Activated CD4-positive, alpha-beta T cell treated with anti-CD3 and anti-CD28 coated beads, Interleukin-10, Interleukin-2, amounts not matched to agents 100 ng/mL and 50 ng/mL, durations not matched to agents 16 hours and 8 hours (primary cell): ENCODE measurements at places on chromosomes 2 and 18.

DNA sequence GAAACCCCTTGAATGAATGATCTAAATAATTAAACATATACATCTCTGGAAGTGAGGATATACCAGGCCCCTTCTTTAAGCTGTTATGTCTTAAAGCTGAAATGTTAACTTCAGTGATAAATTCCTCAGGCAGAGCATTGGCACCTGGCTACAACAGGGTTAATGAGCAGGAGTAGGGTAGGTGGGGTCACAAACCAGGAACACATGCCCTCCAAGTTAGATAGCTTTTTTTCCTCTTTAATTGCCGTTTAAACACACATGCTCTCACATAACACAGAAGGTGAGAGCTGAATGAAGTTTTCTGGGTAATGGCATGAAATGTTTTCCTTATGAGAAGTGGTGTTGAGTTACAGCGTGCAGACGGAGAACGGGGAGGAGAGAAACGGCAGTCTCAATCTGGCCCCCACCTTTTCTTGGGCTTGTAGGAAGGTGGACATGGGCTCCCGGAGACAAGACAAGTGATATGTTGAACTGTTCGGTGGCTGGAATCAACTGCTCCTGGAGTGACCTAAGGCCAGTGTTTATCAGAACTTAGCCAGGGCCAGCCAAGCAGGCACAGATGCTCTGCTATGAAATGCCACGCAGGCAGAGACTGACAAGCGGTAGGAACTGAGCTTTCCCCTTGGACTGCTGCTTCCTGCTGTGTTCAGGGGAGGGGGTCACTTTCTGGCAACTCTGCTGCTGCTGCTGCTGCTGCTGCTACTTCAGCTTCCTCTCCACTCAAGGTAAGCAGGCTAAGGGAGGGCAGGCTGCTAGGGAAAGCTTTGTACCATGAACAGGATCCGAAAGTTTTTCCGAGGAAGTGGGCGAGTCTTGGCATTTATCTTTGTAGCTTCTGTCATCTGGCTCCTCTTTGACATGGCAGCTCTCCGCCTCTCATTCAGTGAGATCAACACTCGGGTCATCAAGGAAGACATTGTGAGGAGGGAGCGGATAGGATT is at the start of gene GALNT5:
Gene GALNT5, plus strand, starts transcription at position 394 of the 941 bp plus-strand sequence. Its CDS starts 378 bp downstream, at position 772.
- no peak for DNase-seq

DNA sequence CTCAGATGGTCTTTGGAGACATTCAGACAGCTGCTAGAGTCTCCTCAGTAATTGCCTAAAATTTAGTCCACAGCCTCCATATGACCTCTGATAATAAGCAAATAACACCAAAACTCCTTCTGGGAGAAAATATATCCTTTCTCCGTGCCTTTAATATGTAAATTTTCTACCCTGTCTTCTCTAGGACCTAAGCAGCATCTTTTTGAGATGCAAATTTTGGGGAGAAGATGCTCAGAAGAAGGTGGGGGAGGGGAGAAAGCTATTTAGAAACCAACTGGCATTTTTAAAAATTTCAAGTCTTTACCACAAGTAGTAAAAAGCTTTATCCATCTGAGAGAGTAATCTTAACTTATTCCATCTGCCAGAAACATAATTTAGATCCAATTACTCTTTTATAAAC is 120.4 kb upstream of the MSH6 start:
- no peak for DNase-seq

DNA sequence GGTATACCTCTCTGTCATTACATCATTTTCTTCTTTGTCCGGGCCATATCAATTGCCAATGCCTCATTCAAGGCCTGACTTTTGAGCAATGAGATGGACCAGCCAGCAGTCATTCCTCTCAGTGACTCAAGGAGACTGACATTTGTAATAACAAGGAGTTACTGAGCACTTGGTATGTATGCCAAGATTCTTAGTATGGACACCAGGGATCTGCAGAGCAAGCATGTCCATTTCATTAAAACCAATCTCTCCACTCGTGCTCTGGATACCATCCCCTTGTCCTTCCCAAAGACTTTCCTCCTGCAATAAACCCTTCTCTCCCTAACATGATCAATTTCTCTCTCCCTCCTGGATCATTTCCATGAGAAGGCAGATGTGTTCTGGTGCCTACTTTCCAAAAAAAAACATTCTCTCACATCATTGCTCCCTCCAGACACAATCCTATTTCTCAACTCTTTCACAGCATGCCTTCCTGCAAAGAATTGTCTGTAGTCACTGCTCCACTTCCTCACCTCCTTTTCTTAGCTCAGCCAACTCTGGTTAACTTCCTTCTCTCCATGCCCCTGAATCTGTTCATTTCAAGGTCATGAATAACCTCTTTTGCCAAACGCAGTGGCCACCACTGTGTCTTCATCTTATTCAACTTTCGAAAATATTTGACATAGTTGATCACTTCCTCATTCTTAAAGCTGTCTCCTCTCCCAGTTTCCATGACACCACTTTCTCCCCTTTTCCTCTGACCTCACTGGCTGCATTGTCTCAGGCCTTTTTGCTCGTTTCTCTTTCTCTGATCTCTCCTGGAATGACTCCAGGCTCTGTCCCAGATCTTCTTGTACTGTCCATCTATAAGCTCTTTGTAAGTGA is 102.8 kb upstream of the CYP1B1 start:
- no peak for DNase-seq

DNA sequence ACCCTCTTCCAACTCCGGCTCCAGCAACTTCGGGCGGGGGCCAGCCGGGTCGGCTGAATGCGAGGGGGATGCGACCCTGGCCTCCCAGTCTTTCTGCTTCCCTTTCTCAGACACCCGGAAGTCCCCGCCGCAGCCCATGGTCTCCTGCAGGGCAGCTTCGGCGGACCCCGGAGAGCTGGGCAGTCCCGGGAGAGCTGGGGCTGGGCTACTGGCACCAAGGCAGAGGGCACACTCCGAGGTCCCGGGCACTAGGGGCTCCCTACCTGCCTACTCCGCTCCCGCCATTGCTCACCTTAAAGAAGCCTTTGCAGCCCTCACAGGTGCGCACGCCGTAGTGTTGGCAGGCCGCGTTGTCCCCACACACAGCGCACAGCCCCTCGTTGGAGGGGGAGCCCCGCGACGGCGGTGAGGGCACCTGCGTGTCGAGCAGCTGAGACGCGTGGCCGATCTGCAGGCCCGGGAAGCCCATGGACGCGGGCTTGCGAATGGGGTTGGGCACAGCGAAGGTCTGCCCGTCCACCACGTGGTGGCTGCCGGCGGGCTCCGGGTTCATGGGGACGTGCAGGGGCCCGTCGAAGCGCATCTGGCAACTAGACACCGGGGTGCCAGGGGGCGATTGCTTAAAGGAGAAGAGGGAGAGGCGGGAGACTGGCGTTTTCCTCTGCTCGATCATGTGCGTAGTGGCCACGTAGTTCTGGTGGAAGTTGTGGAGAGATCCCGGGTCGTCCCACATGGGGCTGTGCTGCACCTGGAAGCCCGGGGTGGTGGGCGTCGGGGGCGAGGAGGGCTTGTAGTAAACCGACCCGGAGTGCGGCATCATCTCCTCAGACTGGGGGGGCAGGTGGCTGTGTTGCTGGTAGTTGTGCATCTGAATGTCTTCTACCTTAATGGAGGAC is 3.2 kb downstream of the NR4A2 start:
- DNase-seq = no peak

- peak; percentile 68 for DNase-seq
Observed at GRCh38 chr2:195477248-195477995, 179.6 kb upstream of the SLC39A10 start.

- peak; percentile 64 for DNase-seq
Observed at GRCh38 chr2:54569745-54570301, 113.7 kb downstream of the SPTBN1 start.

DNA sequence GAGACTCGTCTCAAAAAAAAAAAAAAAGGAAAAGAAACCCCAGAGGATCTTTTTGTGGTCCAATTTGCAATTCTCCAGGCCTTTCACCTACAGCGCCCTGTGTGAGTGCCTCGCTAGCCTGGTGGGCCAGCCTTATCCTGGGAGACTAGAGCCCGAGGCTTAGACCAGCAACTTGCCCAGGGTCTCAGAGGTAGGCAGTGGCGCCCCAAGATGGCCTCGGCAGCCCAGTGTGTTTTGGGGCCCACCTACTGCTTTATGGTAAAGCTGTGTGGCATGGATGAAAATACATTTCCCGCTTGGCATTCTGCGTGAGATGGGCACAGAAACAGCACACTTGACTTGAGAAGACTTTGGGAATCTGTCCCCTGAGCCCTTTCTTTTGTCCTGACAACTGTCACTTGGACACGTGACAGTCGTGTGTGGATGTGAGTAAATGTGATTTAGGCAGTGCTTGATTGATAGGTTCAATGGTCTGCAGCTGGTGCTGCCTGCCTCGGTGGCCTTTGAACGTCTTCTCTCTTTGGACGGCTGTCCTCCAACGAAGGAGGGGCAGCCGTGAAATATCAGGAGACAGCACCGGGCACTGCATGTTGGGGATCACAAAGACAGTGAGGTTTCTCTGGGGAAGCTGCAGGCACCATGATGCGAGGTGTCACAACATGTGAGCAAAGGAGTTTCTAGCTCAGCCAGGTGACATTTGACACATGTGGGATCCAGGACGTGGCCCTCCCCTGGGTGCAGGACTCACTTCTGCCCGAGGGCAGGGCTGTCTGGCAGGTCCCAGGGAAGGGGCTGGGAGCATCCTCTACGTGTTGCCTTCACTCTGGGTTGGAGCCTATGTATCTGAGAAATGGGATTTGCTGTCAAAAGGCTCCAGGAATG is 209.5 kb upstream of the TWIST2 start:
- DNase-seq = no peak

- no peak for DNase-seq
Observed at GRCh38 chr2:65922030-65922429, 489.6 kb upstream of the SPRED2 start.

GRCh38 chr2:224101820-224102630 is 62.9 kb upstream of the SERPINE2 start:
- DNase-seq = peak; percentile 3

GRCh38 chr2:239824046-239824694 is 201.0 kb downstream of the NDUFA10 start:
- DNase-seq = no peak

GRCh38 chr2:75792146-75792545 is 81.4 kb upstream of the GCFC2 start:
- DNase-seq = no peak

DNA sequence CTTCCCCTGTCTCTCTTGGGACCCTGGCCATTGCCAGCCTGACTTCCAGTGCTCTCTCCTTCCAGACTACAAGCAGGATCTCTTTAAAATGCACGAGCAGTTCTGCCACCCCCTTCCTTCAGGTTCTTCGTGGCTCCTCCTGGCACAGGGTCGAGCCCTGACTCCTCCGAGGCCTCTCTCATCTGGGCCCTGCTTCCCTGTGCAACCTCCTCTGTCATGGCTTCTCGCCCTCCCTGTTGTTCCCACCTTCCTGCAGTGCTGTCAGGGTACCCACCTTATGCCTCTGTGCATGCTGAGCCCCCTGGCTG is 56.7 kb upstream of the RPL31 start:
- DNase-seq = no peak

DNA sequence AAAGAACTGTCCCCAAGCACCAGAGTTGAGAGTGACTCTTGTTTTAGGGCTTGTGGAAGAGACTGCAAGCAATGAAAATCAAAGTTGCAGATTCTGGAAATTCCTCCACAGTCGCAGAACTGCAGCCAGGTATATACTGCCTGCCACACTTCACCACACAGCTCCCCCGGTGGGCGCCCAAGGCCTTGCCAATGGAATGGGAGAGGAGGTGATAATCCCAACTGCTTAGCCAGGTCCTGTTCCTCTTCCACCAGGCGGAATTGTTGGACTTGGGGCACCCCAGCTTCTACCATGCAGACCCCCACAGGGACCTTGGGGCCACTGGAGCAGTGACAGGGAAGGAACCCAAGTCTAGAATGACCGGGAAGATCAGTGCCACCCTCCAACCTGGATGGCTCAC is 4.8 kb upstream of the PDIA6 start:
- DNase-seq = peak; percentile 12

DNA sequence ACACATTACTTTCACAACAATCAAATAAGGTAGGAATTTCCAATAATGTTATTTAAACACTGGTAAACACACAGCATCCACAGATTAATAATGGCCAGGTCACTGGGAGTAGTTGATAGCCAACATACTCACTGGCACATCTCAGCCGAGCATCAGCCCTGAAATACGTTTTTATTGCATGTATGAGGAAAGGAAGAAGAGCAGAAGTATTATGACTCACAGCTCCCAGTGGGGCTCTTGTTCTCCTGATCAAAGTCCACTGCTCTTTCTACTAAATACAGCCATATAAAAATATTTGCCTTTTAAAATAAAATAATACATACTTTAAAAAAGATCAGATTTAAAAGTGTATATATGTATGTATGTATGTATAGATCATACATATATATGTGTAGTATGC is 999.6 kb downstream of the SUCLG1 start:
- DNase-seq = no peak

DNA sequence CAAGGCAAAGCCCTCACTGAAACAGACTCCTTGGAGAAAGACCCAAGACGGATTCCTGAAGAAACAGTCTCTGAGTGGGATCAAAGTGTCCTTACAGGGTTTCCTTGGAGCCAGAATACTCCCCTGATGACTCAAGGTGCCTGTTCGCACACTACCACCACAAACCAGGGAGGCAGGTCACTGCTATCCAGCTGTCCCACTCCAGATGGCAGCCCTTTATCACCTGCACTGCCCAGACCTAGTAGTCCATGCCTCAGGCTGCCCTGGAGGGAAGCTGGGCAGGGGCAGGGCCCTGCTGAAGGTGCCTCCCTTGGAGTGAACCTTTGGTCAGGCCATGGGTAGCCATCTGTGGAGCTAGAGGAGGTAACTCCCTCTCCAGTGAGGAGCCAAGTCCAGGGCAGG is 34.1 kb downstream of the TRABD2A start:
- DNase-seq = no peak

DNA sequence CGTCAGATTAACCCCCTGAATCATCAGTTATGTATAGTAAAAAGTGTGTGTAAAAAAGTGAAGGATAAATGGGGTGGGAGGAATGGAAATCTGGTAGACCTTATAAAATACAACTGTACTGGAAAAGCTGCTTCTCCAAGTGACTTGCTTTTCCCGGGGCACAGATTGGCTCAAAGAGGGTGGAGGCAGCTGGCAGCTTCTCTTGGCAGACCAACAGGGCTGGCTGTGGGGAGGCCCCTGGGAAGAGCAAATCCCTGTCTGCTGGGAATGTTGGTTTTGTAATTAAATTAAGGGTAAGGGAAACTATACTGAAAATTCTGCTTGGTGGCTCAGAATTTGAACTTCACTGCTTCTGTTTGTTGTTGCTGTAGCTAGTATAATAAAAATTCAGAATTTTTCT is 154.2 kb upstream of the DLX2 start:
- no peak for DNase-seq

- no peak for DNase-seq
Observed at GRCh38 chr2:26172871-26173775, at the start of gene GAREM2. Gene GAREM2 (plus strand): TSS chr2:26173088. CDS start chr2:26173221, 133 bp downstream.
